Brain microvascular endothelial cell (primary cell): ENCODE measurements at places on chromosomes 4 and X.
A peak's percentile ranks its signal among the peaks of the same experiment; 100 is the strongest.

- DNase-seq = no peak
Observed at GRCh38 chr4:100042711-100043110, 92.6 kb upstream of the H2AZ1 start.

- DNase-seq = peak; percentile 37
Observed at GRCh38 chr4:76430519-76431388, 4.3 kb upstream of the SHROOM3 start.

- DNase-seq = no peak
Observed at GRCh38 chr4:22462688-22463087, 53.2 kb downstream of the ADGRA3 start.

DNA sequence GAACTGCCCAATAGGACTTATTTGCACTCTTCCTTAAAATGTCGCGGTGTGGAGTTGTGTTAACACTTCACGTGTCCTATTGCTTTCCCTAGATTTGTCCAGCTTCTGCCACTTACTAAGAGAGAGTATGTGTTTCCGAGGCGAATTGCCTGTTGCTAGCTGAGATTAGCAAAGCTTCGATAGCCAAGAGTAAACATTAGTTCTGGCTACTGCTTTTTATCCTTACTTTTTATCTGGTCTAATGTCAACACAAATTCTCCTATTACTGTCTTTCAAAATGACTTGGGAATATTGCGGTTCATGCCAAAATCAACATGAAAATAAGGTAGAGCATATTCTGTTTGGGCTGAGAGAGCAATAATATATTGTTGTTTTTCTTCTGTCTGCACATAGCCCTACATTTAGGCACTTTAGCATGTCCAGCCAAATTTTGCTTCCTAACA is 90.4 kb upstream of the VEGFC start:
- DNase-seq = peak; percentile 22

DNA sequence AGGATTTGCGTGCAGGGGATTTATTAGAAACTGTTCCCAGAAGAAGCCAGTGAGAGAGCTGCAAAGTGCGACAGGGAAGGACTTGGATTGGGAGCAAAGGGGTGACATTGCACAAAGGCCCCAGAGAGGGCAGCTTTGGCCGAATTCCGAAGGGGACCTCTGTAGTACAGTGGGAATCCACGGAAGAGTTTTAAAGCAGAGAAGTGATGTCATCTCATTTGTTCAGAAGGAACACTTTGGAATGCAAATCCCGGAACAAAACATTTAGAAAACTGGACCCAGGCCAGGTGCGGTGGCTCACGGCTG is 71.7 kb downstream of the FAM184B start:
- DNase-seq = no peak

- no peak for DNase-seq
Observed at GRCh38 chr4:80694171-80694570, 336.3 kb upstream of the BMP3 start.

DNA sequence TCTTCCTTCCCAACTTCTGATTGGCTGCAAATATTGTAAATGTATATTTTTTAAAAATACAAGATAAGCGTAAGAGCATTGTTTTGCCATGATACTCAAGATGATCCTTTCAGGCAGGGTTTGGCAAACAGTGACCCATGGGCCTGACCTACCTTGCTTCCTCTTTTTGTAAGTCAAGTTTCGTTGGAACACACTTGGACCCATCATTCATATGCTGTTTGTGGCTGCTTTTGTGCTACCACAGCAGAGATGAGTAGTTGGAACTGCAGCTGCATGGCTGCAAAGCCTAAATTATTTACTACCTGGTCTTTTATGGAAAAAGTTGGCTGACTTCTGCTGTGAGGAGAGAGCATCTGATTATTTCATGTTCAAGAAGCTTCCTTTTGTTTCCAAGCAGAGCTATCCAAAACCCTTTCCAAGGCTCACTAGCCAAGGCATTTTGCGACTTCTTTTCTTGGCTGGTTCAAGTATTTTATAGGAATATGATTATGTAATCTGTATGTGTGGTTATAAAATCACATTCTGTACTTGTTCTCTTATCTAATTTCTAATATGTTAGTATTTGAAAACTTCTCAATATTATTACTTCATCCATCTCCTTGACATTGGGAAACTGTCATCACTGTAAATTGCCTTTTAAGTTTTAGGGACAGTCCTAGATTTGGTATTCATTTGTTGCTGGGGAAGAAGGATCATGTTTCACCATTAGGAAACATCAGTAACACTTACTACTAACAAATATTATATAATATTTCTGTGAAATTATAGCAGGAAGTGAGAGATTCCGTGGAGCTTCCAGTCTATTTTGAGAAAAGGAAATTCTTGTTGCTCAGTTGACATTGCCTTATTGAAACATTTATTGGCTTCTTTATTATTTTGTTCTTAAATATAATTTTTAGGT is 109.2 kb downstream of the ARHGAP10 start:
- no peak for DNase-seq

- no peak for DNase-seq
Observed at GRCh38 chr4:151407466-151408379, 1.3 kb upstream of the FHIP1A start.

- DNase-seq = peak; percentile 66
Observed at GRCh38 chr4:156560701-156561100, 410.9 kb downstream of the PDGFC start.

- peak; percentile 56 for DNase-seq
Observed at GRCh38 chr4:144579411-144580030, 66.4 kb upstream of the HHIP start.

DNA sequence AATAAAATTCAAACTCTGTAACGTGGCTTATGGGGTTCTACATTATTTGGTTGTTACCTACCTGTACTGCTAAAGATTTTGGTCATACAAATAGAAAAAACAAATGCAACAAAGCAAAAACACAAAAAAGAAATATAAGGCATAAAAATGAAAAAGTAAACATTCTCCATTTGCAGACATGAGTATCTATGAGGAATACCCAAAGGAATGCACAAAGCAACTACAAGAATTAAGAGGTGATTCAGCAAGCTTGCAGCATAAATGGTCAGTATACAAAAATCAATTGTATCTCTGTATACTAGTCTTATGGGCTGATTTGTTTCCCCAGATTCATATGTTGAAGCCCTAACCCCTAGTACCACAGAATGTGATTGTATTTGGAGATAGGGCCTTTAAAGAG is 3.6 kb upstream of the PDE5A start:
- peak; percentile 39 for DNase-seq

GRCh38 chr4:28772066-28772465 is 1911.4 kb downstream of the STIM2 start:
- DNase-seq = peak; percentile 77

DNA sequence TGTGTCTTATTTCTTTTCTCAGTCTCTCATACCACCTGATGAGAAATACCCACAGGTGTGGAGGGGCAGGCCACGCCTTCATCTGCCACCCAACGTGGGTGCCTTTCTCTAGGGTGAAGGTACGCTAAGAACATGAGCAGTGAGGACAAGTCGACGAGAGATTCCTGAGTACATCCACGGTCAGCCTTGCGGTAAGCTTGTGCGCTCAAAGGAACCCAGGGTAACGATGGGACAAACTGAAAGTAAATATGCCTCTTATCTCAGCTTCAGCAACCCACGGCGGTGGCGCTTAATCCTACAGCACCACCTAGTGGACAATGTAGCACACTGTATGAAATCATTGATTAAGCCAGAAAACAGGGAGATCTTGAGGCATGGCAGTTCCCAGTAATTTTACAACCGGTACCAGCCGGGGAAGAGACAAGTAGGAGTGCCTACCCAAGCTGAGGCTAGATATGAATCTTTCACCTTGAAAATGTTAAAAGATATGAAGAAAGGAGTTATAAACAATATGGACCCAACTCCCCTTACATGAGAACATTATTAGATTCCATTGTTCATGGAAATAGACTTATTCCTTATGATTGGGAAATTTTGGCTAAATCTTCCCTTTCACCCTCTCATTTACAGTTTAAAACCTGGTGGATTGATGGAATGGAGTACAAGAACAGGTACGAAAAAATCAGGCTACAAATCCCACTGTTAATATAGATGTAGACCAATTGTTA is 63.0 kb downstream of the ZNF732 start:
- DNase-seq = peak; percentile 46

- peak; percentile 25 for DNase-seq
Observed at GRCh38 chr4:184329659-184330400, 112.2 kb upstream of the ENPP6 start.

GRCh38 chrX:120794525-120794975 is 81.1 kb downstream of the CT47B1 start:
- DNase-seq = peak; percentile 45

- DNase-seq = no peak
Observed at GRCh38 chr4:16713271-16713670, 185.2 kb downstream of the LDB2 start.

- DNase-seq = no peak
Observed at GRCh38 chr4:123673971-123674370, 277.4 kb downstream of the SPRY1 start.

GRCh38 chrX:147570483-147570882 is 341.2 kb upstream of the FMR1 start:
- DNase-seq = no peak
